ENCODE measurements at places on chromosomes 16 and 17.

- no peak for DNase-seq
Measured at GRCh38 chr17:74353446-74354060, 8.1 kb downstream of the BTBD17 start.

DNA sequence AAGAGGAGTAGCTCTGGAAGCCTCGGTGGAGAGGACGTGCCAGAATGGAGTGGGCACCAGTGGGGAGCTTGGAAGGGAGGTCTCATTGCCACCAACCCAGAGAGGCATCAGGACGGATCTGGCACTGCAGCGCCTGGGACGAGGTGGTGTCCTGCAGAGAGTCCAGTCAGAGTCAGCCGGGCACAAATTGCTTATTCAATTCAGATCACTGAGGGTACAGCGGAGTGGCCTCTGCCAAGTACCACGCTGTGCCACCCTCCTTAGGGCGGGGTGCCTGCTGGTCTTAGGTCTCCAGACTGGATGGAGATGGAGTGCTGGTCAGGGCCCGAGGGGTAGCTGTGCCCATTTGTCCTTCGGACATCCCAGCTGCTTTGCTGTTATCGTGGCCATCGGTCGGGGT lies 18.9 kb upstream of the SPPL2C start:
- DNase-seq, result no peak

DNA sequence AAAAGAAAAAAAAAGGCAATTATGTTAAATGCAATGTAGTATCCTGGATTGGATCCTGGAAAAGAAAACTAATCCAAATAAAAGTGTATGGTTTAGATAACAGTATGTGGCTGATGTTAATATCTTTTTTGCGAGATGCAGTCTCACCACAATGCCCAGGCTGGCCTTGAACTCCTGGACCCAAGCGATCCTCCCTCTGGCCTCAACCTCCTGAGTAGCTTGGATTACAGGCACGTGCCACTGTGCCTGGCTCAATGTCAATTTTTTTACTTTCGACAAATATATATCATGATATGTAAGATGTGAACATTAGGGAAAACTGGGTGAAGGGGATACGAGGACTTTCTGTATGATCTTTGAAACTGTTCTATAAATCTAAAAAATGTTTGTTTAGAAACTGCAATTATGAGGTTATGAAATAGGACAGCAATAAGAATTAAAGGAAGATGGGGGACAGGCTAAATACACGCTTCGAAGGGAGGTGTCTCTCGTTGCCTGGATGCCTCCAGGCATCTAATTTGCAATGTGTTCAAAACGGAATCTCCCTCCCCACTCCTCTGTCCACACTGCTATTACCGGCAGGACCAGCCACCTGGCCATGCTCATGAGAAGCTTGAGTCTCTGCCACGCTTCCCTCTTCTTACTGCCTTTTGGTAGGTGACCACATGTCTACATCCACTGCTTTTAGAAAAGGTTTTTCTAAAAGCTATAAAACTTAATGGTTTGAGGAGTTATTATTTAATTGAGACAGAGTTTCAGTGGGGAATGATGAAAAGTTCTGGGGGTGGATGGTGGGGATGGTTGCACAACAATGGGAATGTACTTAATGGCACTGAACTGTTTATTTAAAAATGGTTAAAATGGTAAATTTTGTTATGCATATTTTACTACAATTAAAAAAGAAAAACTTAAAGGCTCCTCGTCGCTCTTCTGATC lies 15.2 kb downstream of the UBE2O start:
- no peak for DNase-seq

DNA sequence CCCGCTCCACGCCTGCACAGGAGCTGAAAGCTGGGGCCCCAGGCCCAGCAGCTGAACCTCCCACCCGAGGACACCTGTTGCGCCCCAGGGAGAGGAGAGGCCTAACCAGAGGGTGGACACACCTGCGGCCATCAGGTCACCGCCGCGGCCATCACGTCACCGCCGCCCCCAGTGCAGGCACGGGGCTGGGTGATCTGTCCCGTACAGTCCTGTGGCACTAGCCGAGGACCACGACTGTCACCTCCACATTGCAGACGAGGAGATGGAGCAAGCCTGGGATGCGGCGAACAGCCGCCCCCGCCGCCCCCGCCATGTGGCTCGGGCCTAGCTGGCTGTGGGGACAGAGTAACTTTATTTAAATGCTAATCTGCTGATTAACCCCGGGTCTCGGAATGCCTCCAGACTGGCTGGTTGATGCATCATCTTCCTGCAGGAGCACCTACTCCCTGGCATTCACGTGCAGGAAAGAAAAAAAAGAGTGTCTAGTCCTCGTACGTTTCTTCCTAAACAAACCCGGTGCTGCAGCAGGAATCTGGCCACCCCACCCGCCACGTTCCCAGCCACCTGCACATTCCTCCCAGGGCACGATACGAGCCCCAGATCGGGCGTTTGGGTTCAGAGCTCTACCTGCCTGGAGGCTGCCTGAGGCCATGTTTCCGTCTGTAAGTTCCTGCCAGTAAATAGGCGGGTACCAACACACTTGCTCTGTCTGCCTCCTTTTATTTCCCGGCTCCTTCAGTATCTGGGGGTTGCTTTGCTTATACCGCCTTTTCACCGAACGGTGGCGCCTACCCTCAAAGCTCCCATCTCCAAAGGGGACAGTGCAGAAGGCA lies 29.9 kb downstream of the PIEZO1 start:
- no peak for DNase-seq

GRCh38 chr17:67151717-67152116 lies 93.3 kb downstream of the HELZ start:
- DNase-seq, result no peak

GRCh38 chr17:83155128-83156121 lies 76.0 kb downstream of the METRNL start:
- no peak for DNase-seq

DNA sequence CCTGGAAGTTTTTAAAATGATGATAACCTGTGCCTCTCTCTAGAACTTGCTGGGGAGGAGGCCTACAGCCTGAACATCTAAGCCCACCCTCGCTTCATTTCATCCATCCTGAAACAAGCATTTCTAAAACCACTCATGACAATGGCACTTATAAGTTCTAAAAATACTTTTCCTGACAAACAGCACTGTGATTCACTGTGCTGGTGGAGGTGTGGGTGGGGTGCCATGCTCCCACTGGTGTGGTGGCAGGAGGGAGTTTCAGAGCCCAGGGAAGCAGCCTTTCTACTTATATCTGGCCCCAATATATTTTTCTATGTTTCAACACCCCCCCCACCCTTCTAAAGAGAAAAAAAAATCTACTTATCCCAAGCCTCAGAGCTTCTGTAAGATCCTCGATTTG lies 52.6 kb downstream of the RAB11FIP4 start:
- no peak for DNase-seq

- no peak for DNase-seq
Measured at GRCh38 chr16:80277182-80277581, 263.6 kb upstream of the DYNLRB2 start.
